ENCODE measurements at places on chromosomes 1 and 21.
A peak's percentile ranks its signal among the peaks of the same experiment; 100 is the strongest.

DNA sequence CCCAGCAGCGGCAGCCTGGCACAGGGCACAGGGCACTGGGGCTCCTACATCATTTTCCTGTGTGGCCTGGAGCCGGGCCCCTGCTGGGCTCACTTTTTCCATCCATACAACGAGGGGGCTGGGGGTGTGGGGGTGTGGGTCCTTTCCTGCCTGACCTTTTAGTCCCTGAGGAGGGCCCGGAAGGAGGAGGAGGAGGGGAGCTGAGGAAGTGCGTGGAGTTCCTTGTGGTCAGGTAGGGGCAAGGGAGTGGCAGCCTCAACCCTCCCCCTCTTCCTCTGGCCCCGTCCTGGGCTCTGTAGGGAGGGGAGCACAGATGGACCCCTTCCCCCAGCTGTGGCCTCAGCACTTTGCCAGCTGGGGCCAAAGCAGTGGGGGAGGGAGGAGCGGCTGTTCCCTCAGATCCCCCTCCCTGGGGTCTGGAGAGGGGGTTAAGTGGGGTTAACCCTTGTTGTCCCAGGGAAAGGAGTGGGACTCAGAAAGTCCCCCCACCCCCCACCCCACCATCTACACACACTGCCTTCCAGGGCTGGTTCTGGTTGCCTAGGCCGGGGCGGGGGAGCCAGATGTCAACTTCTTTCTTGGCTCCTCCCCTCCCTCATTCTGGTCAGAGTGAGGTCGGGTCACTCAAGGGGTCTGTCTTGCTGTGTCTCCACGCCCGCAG, 5.7 kb downstream of the NTRK1 start:
- H3K27ac ChIP-seq, result no peak overlapping the region
- no peak for DNase-seq
- no peak overlapping the region for H3K4me3 ChIP-seq
- no peaks in the 10 kb centered on the region for H3K4me1 ChIP-seq
- no peaks in the 10 kb centered on the region for H3K36me3 ChIP-seq

GRCh38 chr1:167532964-167533824, 14.9 kb upstream of the CD247 start:
- H3K4me1 ChIP-seq, result peaks cover 6% of the 10 kb centered on the region
- no peak overlapping the region for H3K27ac ChIP-seq
- H3K27me3 ChIP-seq, result no peaks in the 10 kb centered on the region
- no peak for DNase-seq

DNA sequence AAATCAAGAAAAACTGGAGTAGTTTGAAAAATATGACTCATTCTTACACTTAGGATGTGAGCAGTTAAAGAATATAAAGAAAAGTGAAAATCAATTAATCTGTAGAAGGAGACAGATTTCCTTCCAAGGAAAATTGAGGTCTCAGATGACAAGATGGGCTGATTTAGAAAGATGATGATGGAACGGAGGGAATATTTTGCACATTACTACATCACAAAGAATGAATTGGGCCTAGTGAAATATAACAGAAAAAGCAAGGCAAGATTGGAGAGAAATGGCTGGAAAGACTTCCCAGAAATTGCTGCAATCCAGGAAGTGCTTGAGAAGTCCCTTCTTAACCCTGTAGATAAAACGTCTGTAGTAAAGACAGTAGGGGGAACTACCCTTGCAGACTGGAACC, 169.1 kb upstream of the SYT6 start:
- no peak overlapping the region for H3K27ac ChIP-seq
- H3K4me1 ChIP-seq, result no peaks in the 10 kb centered on the region
- peaks cover 9% of the 10 kb centered on the region for H3K27me3 ChIP-seq
- H3K4me3 ChIP-seq, result no peak overlapping the region
- DNase-seq, result no peak
- no peaks in the 10 kb centered on the region for H3K36me3 ChIP-seq

DNA sequence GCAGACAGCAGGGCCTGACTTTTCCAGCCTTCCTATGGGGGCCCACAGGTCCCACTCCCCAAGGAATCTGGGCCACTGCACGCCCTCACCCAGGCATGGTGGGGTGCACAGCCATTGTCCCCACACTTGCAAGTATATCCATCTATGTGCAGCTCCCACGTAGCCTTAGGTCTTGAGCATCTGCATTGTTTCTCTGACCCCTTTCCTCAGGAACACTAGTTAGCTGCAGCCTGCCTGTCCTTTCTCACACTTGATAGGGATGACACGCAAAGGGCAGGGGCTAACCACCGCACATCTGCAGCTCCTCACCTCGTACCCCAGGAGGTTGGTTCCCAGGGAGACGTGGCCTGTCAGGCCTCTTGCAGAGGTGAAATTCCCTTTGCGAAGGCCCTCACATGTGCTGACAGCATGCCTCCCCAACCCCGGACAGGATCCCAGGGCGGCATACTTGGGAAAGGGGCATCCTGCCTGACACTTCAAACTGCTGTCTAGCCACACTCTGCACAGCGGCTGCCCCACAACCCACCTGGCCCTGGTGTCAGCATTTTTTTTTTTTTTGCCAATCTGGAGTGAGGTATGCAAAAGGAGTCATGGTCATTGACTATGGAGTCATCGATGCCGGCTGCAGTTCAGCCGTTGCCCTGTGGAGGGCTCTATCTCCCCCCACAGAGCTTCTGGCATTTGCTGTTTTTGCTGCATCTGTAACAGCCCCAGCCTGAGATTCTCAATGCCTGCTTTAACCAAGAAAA, 5.0 kb downstream of the JMJD4 start:
- DNase-seq, result no peak
- peaks cover 50% of the 10 kb centered on the region for H3K4me1 ChIP-seq
- peaks cover 17% of the 10 kb centered on the region for H3K36me3 ChIP-seq
- H3K27me3 ChIP-seq, result no peaks in the 10 kb centered on the region

DNA sequence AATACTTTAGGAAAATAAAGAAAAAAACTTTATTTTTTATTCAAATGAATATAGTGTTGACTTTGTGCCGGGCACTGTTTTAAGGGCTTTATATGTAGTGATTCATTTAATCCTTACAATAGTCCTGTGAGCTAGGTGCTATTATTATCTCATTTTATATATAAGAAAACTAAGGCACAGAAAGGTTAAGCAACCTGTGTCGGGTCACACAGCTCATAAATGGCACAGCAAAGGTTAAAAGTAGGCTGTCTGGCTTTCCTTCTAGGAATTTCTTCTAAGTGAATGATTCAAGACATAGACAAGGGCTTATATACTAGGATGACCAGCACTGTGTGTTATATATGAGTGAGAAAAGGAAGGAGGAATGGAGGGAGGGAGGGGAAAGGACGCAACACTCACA, 35.4 kb downstream of the SEC16B start:
- peaks cover 10% of the 10 kb centered on the region for H3K4me1 ChIP-seq
- no peaks in the 10 kb centered on the region for H3K27me3 ChIP-seq
- peak overlapping the region; percentile 29 for H3K27ac ChIP-seq
- H3K4me3 ChIP-seq, result no peak overlapping the region
- H3K36me3 ChIP-seq, result peaks cover 70% of the 10 kb centered on the region

DNA sequence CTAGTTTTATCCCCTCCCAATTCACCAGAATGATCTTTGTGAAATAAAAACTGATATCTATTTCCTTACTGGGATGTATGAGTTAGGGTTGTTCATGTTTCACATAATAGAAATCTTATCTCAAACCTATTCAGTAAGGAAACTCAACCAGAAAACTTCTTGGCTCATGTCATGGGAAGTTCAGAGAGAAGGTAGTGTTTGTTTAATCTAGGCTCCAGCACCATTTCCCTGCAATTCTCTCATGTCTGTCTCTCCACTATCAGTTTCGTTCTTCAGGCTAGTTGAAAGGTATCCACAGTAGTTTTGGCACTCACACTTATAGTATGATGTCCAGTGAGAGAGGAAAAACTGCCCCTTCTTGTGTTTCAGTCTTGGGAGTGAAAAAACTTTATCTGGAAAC, 34.6 kb upstream of the UHMK1 start:
- H3K27me3 ChIP-seq, result no peaks in the 10 kb centered on the region
- H3K4me3 ChIP-seq, result no peak overlapping the region
- H3K27ac ChIP-seq, result no peak overlapping the region

DNA sequence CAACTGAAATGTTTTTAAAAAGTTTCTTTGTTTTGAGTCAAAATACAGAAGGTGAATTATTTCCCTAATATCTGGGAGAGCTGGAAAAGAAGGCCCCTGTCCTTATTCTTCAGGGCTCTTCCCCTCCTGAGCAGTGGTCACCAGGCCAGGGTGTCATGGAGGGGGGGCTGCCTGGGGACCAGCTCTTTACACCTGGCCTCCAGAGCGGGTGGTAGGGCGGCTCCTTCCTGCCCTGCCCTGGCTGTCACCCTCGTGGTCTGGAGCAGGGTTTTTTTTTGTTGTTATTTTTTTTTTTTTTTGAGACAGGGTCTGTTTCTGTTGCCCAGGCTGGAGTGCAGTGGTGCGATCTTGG, 6.6 kb downstream of the SKI start:
- H3K36me3 ChIP-seq, result no peaks in the 10 kb centered on the region
- peaks cover 100% of the 10 kb centered on the region for H3K4me1 ChIP-seq
- peak overlapping the region; percentile 78 for H3K4me3 ChIP-seq
- DNase-seq, result no peak
- H3K27me3 ChIP-seq, result no peaks in the 10 kb centered on the region

DNA sequence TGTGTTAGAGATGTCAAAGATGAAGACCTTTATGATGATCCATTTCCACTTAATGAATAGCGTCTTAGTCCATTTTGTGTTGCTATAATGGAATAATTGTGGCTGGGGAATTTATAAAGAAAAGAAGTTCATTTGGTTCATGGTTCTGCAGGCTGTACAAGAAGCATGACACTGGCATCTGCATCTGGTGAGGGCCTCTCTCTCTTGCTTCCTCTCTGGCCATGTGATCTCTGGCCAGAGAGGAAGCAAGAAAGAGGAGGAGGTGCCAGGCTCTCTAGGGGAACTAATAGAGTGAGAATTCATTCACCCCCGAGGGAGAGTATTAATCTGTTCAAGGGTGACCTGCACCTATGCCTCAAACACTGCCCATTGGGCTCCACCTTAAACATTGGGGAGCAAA, 242.8 kb downstream of the DISC1 start:
- H3K4me1 ChIP-seq, result peaks cover 35% of the 10 kb centered on the region
- no peak overlapping the region for H3K4me3 ChIP-seq
- DNase-seq, result no peak
- no peak overlapping the region for H3K27ac ChIP-seq
- no peaks in the 10 kb centered on the region for H3K36me3 ChIP-seq

GRCh38 chr1:41420860-41421259, 59.6 kb downstream of the FOXO6 start:
- peaks cover 16% of the 10 kb centered on the region for H3K4me1 ChIP-seq
- no peak for DNase-seq
- H3K4me3 ChIP-seq, result no peak overlapping the region
- H3K27ac ChIP-seq, result no peak overlapping the region
- H3K27me3 ChIP-seq, result peaks cover 4% of the 10 kb centered on the region
- H3K36me3 ChIP-seq, result no peaks in the 10 kb centered on the region

- H3K27ac ChIP-seq, result no peak overlapping the region
- H3K27me3 ChIP-seq, result no peaks in the 10 kb centered on the region
- H3K4me3 ChIP-seq, result no peak overlapping the region
- peaks cover 6% of the 10 kb centered on the region for H3K4me1 ChIP-seq
- H3K36me3 ChIP-seq, result peaks cover 32% of the 10 kb centered on the region
Measured at GRCh38 chr1:186308264-186309060, 66.6 kb downstream of the TPR start.

- DNase-seq, result no peak
- no peak overlapping the region for H3K27ac ChIP-seq
- no peaks in the 10 kb centered on the region for H3K4me1 ChIP-seq
- no peaks in the 10 kb centered on the region for H3K36me3 ChIP-seq
- H3K4me3 ChIP-seq, result no peak overlapping the region
- no peaks in the 10 kb centered on the region for H3K27me3 ChIP-seq
Measured at GRCh38 chr1:107946794-107947193, 18.2 kb downstream of the VAV3 start.

GRCh38 chr1:12338017-12338416, 108.2 kb downstream of the VPS13D start:
- peaks cover 34% of the 10 kb centered on the region for H3K36me3 ChIP-seq
- no peaks in the 10 kb centered on the region for H3K27me3 ChIP-seq
- no peak overlapping the region for H3K4me3 ChIP-seq
- H3K27ac ChIP-seq, result peak overlapping the region; percentile 80
- peaks cover 82% of the 10 kb centered on the region for H3K4me1 ChIP-seq
- no peak for DNase-seq

DNA sequence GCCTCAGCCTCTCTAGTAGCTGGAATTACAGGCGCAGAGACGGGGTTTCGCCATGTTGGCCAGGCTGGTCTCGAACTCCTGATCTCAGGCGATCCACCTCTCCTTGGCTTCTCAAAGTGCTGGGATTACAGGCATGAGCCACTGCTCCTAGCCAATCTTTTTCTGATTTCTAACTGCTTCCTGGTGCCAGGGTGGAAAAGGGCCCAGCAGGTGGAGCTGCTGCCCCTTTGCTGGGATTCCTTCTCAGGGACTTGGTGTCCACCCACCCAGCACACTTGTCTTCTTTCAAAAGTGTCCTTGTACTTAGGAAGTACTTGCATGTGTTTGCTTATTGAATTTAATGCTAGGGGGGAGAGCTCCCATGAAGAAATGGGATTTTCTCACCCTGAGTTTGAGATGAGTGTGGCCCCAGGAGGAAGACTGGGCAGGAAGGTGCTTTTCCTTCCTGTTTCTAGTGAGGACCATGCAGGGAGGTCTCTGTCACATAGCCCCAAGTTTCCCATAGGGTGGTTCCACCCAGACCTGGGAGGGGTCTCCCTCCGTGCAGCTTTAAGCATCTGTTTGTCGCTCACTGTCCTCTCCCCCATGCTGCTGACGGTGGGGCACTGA, 14.2 kb downstream of the UTP11 start:
- peaks cover 45% of the 10 kb centered on the region for H3K36me3 ChIP-seq
- H3K27me3 ChIP-seq, result no peaks in the 10 kb centered on the region
- H3K27ac ChIP-seq, result no peak overlapping the region
- H3K4me1 ChIP-seq, result peaks cover 48% of the 10 kb centered on the region

DNA sequence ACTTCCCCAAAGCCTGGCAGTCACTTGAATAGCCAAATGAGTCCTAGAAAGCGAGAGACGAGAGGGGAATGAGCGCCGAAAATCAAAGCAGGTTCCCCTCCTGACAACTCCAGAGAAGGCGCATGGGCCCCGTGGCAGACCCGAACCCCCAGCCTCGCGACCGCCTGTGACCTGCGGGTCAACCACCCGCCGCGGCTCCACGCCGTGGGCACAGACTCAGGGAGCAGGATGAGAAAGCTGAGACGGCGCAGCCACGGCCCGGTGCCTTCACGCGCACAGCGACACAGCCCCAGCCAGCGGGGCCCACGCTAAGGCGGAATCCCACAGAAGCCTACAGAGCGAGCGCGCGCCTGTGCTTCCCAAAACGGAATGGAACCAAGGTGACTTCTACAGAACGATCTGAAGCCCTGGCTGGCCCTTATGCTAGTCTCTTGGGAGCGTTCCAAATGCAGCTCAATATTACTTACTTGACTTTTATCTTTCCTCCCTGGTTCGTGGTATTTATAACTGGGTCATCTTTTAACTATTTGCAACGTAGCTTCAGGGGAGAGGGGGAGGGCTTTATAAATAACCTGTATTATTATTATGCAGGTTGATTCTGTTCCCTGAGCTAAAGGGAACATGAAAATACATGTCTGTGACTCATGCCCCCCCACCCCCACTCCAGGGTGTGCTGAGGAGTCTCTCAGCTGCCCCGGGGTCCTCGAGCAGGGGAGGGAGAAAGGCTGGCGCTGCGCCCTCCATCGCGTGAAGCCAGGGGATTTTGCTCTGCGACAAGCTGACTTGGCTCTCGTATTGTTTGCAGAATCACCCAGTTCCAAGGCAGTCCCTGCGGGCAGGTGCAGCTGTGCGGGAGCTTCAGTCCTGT, 1.7 kb downstream of the TSPEAR start:
- DNase-seq, result no peak
- H3K4me3 ChIP-seq, result peak overlapping the region; percentile 53
- H3K27ac ChIP-seq, result peak overlapping the region; percentile 58
- peaks cover 56% of the 10 kb centered on the region for H3K4me1 ChIP-seq
- H3K36me3 ChIP-seq, result no peaks in the 10 kb centered on the region
- peaks cover 98% of the 10 kb centered on the region for H3K27me3 ChIP-seq
